Activated naive CD8-positive, alpha-beta T cell treated with anti-CD3 and anti-CD28 coated beads for 36 hours (primary cell): ENCODE measurements at places on chromosomes 1 and 21. TPM values are rescaled to one million over a fixed set of nuclear protein-coding genes. Genes with fewer than 3 reads are reported as not detected.

- DNase-seq: no peak
These were observed 16.5 kb upstream of the PARP1 start for GRCh38 chr1:226424221-226425003.

Gene DMRTA2
- total RNA-seq: 0.08 TPM

DNA sequence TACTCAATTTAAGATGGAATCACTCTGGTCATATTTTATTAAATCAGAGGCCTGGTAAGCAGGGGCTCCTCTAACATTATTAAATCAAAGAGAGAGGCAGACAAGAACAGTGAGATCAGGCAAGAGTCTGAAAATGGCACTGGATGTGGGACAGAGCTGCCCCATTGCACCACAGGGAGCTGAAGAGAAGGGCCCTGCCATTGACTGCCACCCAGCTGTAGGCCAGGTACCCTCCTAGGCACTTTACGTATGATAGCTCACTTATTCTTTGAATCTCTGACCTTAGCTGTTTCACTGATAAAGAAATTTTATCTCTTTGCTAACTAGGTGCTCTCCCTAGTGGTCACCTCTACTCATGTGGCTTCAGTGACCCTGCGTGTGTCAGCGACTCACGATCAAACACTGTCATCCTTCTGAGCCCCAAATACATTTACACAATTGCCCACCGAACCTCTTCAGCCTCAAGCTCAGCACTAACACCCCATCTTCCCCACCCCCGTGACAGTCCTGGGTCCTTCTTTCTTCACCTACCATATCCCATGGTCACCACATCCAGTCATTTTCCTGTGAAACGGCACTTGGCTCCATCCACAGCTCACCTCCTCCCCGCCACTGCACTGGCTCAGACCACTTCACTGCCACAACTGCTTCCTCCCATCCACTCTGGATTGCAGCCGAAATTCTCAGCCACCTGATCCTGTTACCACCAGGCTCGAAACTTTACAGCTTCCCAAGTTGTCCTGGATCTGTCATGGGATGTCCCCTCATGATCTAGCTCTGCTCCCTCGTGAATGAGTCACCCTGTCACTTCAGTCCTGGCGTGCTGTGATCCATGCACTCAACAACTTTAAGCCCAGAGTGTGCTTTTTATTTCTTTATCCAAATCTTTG, 97.3 kb upstream of the SYT6 start:
- DNase-seq: no peak

- no peak for DNase-seq
These were observed 114.2 kb upstream of the IPO9 start for GRCh38 chr1:201714542-201715329.

Gene CACNA1S
- not detected for total RNA-seq

DNA sequence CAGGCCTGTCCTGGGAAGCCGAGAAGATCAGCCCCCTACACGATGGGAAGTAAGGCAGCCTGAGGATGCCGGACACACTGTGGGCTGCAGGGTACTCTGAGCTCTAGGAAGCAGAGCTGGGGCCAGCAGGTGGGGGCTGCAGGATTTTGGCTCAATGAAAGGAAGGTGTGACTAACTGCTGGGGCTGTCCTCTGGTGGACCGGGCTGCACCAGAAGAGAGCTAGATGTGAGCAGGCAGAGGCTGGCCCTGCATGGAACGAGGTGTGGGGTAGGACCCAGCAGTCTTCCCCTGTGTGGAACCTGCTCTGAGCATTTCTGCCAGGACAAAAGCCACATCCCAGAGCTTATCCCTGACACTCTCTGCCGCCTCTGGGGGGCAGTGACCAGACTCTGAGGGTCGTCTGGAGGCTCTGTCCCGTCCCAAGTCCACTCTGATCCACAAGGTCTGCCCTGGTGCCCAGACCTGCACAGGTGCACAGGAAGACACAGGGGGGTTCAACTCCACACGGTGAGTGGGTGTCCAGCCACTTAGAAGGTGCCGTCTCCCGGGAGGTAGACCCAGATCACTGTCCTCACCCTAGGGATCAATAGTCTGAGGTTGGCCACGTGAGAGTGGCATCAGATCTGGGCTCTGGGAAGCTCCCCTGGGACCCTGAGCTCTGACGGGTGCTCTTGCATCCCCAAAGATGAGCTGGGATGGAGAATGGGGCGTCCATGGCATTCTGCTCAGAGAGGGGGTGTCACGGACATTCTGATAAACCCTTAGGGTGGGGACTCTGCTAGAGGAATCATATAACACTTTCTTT, 187.6 kb upstream of the VAMP3 start:
- no peak for DNase-seq

Gene WDR64
- 0.32 TPM for total RNA-seq

DNA sequence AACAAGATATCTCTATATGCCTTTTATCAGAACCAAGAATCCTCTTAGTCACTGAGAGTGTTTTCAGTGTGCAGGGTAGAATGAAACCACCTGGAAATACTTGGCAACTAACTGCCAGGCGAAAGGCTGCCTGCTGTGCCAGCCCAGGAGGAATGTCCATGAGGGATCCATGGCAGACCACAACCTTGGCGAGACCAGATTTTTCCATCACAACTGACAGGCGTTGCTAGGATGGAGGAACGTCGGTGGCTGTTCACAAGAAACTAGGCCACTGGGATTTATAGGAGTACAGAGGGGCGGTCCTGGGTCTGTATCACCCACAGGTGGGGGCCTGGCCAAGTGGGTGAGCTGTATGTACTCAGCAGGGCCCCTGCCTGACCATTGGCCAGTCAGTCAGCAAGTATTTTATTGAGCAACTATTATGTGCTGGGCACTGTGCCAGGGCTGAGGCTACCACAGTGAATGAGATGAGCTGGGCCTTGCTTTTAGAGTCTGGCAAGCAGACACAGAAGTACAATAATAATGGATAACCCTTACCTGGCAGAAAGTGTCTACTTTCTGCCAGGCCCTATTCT, 199.4 kb downstream of the FOXD2 start:
- no peak for DNase-seq

DNA sequence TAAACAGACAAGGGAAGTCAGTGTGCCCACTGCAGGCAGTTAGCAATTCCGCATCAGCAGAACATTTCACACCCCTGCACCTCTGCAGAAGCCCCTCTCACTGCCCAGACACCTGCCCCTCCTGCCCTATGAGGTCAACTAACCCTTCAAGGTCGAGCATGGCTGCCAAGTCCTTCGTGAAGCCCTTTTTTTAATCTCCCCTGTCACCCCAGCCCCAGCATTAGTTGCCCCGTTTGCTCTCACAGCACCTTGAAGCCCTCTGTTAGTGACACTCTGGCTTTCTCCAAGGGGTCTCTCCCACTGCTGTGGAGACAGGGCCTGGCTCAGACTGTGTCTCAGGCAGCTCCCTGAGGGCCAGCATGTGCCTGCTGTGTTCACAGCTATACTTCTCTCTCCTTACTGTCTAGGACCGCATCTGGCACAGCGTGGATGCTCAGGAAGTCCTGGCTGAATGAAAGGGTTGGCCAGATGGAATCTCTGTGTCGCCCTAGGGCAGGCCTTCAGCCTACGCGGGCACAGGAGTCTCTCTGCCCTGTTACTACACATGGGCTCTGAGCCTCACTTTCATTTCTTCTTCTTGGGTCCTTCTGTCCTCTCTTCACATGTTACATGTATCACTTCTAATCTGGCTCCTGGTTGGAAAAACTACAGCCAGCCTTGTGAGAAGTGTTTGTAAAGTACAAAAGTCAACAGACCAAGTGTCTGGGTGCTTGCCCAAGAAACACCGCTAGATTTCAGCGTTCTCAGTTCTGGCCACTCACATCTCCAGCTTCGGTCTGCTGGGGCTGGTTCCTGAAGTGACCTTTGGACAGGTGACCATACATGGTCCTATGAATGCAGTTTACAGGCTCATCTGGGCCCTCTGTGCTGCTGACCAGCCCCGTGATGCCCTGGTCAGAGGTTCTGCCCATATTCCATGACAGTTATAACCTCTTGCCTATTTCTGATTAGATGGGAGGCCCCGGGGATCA, 19.7 kb downstream of the SLC2A1 start:
- no peak for DNase-seq

- no peak for DNase-seq
These were observed 57.0 kb upstream of the CACYBP start for GRCh38 chr1:174942547-174943255.

Gene TMEM200B
- total RNA-seq: 0.99 TPM
